Stomach (tissue), 19 donors: ENCODE measurements at places on chromosomes 7 and 10. TPM values are rescaled to one million over a fixed set of nuclear protein-coding genes. Genes with fewer than 3 reads are reported as not detected.

The EMX2 gene
- total RNA-seq: not detected

DNA sequence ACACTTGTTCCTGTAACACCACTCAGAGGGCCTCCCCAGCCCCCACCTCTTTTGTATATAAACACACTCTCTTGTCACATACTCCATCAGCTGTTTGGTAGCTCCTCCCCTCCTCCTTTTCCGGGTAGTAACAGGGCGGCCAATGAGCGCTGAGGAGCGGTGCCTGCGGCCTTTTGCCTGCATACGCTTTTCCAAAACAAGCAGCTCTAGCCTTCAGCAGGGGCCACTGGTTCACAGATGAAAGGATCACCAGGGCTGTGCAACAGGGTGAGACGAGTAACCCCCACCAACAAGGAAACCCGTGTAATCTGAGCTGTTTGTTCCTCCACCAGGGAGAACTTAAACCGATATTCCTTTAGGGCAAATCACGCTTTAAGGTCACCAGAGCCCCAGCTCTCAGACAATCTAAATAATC, 3.9 kb downstream of the UBE2H start:
- peak overlapping the region; percentile 73 for H3K4me3 ChIP-seq
- peak; percentile 98 for DNase-seq
- no peaks in the 10 kb centered on the region for H3K36me3 ChIP-seq
- H3K27ac ChIP-seq: peak overlapping the region; percentile 100
- peaks cover 67% of the 10 kb centered on the region for H3K4me1 ChIP-seq
- H3K27me3 ChIP-seq: no peaks in the 10 kb centered on the region

- H3K4me3 ChIP-seq: no peak overlapping the region
- H3K27ac ChIP-seq: no peak overlapping the region
- H3K36me3 ChIP-seq: no peaks in the 10 kb centered on the region
- H3K4me1 ChIP-seq: no peaks in the 10 kb centered on the region
Observed at GRCh38 chr10:92742331-92743228, 52.8 kb downstream of the HHEX start.

DNA sequence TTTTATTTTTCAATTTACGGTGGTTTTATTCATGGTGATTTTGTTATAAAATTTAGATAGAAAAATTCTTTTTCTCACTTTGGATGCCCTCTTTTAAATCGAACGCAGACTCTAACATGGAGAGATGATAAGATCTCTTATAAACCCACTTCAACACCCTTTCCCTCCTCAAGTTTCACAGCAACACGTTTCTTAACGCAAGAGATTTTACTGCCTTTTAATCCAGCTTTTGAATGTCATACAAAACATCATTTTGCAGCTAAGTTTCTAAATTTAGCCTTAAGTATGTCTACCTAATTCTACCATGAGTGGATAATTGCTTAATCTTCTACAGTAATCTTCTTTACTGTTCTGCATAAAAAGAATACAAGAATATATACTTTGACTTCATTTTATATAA, 70.0 kb downstream of the SEMA3C start:
- H3K36me3 ChIP-seq: no peaks in the 10 kb centered on the region
- H3K27me3 ChIP-seq: no peaks in the 10 kb centered on the region
- no peak overlapping the region for H3K27ac ChIP-seq
- DNase-seq: no peak

DNA sequence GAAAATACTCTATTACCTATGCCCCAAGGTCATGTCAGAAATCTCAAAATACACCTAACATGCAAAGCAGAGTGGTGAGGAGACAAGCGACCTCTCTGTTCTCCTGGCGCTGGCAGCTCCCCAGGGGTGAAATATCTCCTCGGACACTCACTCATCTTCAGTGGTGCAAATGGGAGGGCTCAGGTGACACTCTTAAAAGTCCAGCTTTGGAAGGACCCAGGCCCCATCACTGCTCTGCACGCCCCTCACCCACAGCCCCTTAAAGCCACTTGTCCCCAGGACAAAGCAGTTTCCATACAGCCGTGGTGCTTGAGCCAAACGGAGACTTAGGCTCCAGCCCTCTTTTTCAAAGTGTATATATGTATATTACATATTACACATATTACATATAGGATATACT, 12.4 kb downstream of the PRKAG2 start:
- no peaks in the 10 kb centered on the region for H3K27me3 ChIP-seq
- H3K4me1 ChIP-seq: peaks cover 34% of the 10 kb centered on the region
- no peak overlapping the region for H3K4me3 ChIP-seq
- H3K36me3 ChIP-seq: no peaks in the 10 kb centered on the region
- DNase-seq: no peak

- no peak overlapping the region for H3K4me3 ChIP-seq
- H3K4me1 ChIP-seq: no peaks in the 10 kb centered on the region
- no peaks in the 10 kb centered on the region for H3K27me3 ChIP-seq
- DNase-seq: peak; percentile 90
Observed at GRCh38 chr7:140512317-140513000, 33.2 kb upstream of the MKRN1 start.

The MARCHF5 gene
- total RNA-seq: 4.5 TPM

GRCh38 chr7:107312418-107312817, 143.6 kb downstream of the HBP1 start:
- H3K36me3 ChIP-seq: no peaks in the 10 kb centered on the region
- no peak for DNase-seq
- no peaks in the 10 kb centered on the region for H3K27me3 ChIP-seq
- no peak overlapping the region for H3K27ac ChIP-seq
- H3K4me1 ChIP-seq: peaks cover 6% of the 10 kb centered on the region

DNA sequence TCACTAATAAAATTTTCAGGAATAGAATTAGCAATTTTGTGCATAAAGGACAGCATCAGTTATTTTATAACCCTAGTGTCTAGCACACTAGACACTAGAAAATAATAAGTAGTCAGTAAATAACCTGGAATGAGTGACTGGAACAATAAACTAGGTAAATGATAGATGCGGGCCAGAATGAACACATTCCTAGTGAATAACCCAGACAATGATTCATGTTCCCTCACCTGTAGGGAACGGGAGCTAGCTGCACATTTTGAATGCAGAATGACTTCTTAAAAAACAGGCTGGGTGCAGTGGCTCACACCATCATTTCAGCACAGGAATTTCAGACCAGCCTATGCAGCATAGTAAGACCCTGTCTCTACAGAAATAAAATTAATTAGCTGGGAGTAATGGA, 3.2 kb upstream of the ATOH7 start:
- H3K27me3 ChIP-seq: no peaks in the 10 kb centered on the region
- H3K4me3 ChIP-seq: no peak overlapping the region
- no peaks in the 10 kb centered on the region for H3K36me3 ChIP-seq

GRCh38 chr10:119496273-119496672, 46.2 kb downstream of the RGS10 start:
- DNase-seq: no peak
- no peaks in the 10 kb centered on the region for H3K27me3 ChIP-seq
- peak overlapping the region; percentile 28 for H3K27ac ChIP-seq
- H3K36me3 ChIP-seq: no peaks in the 10 kb centered on the region

DNA sequence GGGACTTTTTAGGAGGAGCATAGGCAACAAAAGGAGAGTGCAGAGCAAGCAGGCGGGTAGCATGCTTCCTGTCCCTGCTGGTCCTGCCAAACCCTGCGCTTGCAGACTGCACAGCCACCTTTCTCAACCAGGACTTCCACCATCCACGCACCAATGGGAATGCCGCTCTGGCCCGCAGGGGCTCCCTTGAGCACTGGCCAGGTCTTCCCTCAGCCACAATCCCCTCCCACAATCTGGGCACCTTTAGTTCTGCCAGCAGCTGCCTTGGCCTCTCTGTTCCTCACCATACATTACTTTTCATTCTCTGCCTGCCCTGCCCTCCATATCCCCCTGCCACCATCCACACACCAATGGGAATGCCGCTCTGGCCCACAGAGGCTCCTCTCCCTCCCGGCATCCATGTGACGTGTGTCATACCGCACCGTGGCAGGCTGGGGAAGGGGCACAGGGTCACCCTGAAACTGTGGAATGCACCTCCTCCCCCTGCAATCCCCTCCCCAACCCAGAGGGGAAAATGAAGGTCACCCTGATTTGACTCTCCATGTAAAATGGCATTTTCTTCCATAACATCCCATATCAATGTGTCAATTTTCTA, 97.3 kb upstream of the MACROH2A2 start:
- no peak for DNase-seq
- H3K27me3 ChIP-seq: no peaks in the 10 kb centered on the region
- H3K27ac ChIP-seq: no peak overlapping the region

The CYP26A1 gene
- total RNA-seq: not detected

The RBM20 gene
- total RNA-seq: 0.29 TPM

The UPP1 gene
- 24.5 TPM for total RNA-seq

DNA sequence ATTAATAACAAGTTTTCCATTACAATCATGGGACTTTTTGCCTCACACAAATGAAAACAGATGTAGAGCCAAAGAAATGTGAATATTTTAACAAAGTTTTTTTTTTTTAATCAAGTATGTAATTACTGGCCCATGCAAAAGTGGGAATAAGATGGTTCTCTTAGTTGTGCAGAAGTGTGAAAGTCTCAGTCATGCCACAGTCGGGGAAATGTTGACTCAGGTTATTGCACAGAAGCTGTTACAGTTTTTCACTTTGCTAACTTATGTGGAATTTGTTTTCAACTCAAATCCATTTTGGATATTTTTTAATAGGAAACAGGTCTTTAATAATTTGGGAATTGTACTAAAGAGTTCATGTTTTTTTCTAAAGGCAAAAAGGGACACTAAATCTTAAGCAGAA, 44.0 kb upstream of the CAV2 start:
- no peak overlapping the region for H3K27ac ChIP-seq

- H3K4me3 ChIP-seq: peak overlapping the region; percentile 71
- peak; percentile 71 for DNase-seq
- H3K27me3 ChIP-seq: no peaks in the 10 kb centered on the region
- peak overlapping the region; percentile 94 for H3K27ac ChIP-seq
- H3K4me1 ChIP-seq: peaks cover 21% of the 10 kb centered on the region
- H3K36me3 ChIP-seq: no peaks in the 10 kb centered on the region
Observed at GRCh38 chr10:110209926-110210673, 2.7 kb downstream of the MXI1 start.

The NPY4R gene
- not detected for total RNA-seq

DNA sequence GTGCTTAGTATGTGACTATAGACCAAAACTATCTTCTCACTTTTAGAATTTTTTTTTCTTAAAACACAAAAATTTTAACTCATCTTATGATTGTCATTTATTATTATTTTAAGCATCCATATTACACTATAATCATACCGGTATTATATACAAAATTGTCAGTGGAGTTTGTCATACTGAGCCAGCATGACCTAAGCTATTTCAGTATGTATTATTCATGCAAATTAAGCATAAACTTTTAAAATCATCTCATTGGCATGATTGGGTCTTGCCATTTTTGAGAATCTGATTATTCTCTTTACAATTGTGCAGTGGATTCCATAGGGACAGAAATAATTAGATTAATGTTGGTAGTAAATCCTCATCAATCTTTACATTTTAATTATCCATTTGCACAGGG, 46.2 kb upstream of the STMP1 start:
- no peaks in the 10 kb centered on the region for H3K27me3 ChIP-seq
- H3K27ac ChIP-seq: no peak overlapping the region
- H3K36me3 ChIP-seq: peaks cover 69% of the 10 kb centered on the region
- no peak overlapping the region for H3K4me3 ChIP-seq
- H3K4me1 ChIP-seq: no peaks in the 10 kb centered on the region
- DNase-seq: no peak

DNA sequence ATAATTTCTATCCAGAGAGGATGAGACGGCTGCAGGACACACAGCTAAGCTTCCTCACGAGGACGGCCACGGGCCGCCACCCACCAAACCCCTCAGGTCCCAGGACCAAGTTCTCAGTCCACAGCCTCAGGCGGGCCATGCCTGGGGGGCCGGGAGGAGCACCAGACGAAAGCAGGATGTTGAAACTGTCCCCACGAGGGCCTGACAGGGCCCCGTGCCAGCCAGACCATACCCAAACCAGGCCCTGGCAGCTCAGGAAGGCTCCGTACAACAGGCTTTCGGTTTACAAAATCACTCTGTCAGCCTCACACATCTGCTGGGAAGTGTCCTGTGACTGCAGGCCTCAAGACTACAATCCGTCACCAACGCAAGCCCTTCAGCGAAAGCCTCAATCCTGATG, 14.5 kb downstream of the TUBGCP2 start:
- H3K4me3 ChIP-seq: no peak overlapping the region
- no peak overlapping the region for H3K27ac ChIP-seq
- H3K4me1 ChIP-seq: no peaks in the 10 kb centered on the region

The PHYHIPL gene
- not detected for total RNA-seq

GRCh38 chr10:61480208-61480607, 27.0 kb upstream of the TMEM26 start:
- no peaks in the 10 kb centered on the region for H3K4me1 ChIP-seq
- H3K4me3 ChIP-seq: no peak overlapping the region
- H3K36me3 ChIP-seq: no peaks in the 10 kb centered on the region
- no peak overlapping the region for H3K27ac ChIP-seq
- DNase-seq: no peak

DNA sequence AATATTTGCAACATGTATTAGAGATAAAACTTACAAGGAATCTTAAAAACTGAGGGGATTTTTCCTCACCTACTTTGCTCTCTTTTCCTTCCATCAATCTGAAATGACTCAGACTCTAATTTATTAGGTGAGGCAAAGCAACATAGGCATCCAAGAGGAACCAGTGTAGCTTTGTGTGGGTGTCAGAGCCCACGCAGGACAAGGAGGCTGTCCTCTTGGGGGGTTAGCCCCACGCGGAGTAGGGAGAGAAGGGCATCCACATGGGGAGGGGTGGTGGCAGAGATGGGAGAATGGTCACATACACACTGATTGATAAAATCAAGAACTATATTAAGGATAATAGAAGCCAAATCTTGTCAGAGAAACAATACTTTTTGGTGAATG, 33.8 kb upstream of the ARMS2 start:
- no peak overlapping the region for H3K27ac ChIP-seq
- H3K4me1 ChIP-seq: no peaks in the 10 kb centered on the region
- peaks cover 72% of the 10 kb centered on the region for H3K36me3 ChIP-seq

- H3K4me1 ChIP-seq: peaks cover 69% of the 10 kb centered on the region
- H3K27me3 ChIP-seq: no peaks in the 10 kb centered on the region
- no peak overlapping the region for H3K4me3 ChIP-seq
- no peak overlapping the region for H3K27ac ChIP-seq
- no peak for DNase-seq
- no peaks in the 10 kb centered on the region for H3K36me3 ChIP-seq
Observed at GRCh38 chr10:119365773-119366599, 158.6 kb downstream of the GRK5 start.

DNA sequence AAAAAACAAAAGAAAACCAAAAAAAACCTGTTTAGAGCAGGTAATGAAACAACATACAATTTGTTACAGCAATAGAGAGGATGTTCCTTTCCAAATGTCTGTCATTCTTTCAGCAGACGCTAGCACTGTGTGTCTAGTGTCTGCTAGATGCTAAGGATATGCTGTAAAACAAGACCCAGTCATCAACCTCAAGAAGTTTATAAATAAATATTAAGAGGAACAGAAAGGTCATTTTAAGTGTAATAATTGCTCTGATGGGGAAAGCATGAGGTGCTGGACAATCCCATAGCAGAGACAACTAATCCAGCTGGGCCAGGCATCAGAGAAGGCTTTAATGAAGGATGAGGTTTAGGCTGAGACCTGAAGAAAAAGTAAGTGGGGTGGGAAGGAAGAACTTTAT, 23.3 kb upstream of the ASCC1 start:
- peaks cover 31% of the 10 kb centered on the region for H3K4me1 ChIP-seq
- H3K4me3 ChIP-seq: no peak overlapping the region
- DNase-seq: no peak
- H3K27me3 ChIP-seq: no peaks in the 10 kb centered on the region
